ENCODE measurements at places on chromosomes 2 and 18. TPM values are rescaled to one million over a fixed set of nuclear protein-coding genes. Genes with fewer than 3 reads are reported as not detected.

SOCS6 gene
- 28.4 TPM for total RNA-seq

HRH4 gene
- not detected for total RNA-seq

SLC4A3 gene
- 3.6 TPM for total RNA-seq

ALPP gene
- 18.1 TPM for total RNA-seq

Measured in A549 treated with AZD2906 at 1 μM for 4 hours (cell line).